Gastroesophageal sphincter (tissue), 4 donors: ENCODE measurements at places on chromosomes 2 and 18.
A peak's percentile ranks its signal among the peaks of the same experiment; 100 is the strongest.

DNA sequence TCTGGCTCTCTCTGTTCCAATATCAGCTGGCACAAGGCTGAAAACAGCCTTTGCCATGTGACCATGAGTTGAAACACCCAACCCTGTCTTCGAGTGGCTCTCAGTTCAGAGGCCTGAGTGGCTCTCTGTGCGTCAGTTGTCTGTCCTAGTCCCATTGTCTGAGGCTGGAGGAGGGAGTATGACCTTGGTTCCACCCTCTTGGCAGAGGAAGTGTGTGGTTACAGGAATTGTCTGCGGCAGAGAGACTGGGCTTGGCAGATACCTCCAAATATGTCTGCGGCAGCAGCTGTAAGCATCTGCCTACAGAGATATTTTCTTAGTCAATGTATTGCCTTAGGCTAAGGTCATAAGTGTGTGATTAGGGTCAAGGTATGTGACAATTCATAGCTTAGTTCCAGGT is 32.6 kb downstream of the CNGA3 start:
- ATAC-seq, result peak; percentile 67

DNA sequence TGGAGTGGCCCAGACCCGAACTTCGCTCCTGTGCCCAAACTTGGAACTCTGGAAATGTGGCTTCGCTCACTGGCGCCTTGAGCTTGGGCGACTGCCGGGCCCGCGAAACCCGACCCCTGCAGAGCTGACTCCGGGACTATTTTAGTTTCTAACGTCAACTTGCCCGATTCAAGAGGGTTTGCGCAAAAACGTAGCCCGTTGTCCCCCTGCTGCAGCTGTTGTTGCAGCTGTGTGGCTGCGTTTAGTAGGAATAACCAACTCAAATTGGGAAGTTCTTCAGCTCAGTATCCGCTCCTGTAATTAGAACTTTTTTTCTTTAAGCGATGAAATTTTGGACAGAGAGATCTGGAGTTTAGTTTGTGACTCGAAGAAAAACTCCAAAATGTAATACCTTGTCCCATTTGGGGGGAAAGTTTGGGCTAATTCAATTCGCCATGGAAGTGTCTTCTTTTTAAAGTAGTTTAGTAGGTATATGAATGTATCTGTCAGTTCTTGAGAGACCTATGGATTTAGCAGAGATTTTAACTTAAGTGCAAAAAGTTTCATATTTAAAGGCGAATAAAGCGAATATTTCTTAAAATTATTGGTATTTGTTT is 559 bp downstream of the MYL12A start:
- peak; percentile 7 for ATAC-seq

DNA sequence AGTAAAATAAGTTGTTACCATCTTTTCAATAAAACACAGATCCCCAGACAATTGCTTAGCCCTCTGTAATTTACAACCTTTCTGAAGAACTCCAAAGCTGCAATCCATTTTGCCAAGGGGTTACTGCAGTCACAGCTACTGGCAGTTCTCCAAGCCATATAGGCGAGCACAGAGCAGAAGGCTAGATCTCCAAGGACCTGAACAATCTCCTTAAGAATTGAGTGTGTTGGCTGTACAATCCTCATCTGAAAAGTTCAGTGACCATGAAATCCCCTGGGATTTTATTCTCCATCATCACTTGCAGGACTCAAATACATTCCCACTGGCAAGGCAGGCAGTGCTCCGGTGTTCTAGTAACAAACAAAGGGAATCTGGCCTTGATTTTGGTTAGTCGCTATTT is 103.9 kb upstream of the LRP1B start:
- ATAC-seq, result no peak

DNA sequence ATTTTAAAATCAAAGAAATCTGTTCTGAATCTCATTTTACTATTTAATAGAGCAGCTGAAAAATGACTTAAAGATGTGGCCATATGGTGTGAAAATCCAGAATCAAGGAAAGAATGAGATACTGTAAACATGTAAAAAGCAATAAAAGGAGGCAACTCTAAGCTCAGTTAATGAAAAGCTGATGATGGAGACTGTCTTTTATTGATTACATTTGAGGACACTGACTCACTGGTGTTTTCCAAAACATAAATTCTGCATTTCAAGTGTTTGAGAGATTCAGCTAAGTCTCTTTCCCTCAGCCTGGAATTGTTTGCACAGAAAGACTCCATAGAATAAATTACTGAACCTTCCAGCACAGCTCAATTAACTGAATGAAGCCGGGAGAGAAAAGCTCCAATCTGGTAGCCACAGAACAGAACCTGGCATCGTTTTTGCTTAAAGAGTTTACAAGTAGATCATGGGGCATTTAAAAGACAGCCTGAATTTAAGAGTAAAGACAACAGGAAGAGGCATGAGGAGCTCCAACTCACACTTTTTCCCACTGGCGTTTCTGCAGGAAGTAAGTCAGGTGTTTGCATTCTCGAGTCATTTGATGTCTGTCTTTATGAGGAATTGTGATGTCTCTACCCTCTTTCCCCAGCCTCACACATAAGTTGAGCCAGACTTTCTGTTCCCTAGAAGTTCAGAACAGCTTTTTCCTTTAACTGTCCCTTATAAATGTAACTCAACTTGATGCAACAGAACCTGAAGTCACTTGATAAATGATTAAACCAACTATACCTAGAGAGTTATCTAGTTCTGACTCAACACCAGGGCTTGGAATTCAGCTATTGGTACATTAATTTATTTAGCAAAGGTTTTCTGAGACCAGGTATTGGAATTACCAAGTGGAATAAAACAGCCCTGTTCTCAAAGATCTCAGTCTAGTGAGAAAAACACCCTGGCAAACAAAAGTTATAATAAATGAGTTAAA is 53.3 kb downstream of the FTCDNL1 start:
- no peak for ATAC-seq

DNA sequence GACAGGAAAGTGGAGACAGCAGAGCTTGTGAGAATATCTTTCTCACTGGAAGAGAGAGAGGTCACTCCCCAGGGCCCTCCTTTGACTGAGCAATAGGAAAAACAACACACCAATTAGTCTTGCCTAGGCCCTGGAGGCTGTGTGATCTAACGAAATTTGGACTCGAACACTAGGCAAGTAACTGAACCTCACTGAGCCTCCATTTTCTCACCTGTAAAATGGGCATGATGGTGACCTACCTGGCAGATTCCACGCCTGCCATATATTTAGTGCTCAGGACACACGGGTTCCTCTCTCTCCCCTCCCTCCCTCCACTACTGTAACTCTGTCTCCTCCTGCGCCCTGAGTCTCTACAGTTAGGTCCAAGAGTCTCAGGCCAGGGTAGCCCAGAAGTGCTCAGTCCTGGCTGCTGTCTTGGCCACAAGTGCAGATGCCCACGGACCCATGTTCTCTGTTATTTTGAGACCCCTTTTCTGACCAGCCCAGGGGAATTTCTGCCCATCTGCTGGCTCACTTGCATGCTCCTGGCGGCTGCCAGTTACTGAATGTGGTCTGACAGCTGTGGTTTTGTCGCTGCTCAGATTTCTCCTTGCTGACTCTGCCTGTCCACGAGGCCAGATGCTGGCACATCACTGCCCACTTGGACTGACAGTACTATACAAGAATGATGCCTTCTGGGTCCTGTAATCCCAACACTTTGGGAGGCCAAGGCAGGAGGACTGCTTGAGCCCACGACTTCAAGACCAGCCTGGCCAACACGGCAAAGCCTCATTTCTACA is 9.6 kb upstream of the GIGYF2 start:
- no peak for ATAC-seq

DNA sequence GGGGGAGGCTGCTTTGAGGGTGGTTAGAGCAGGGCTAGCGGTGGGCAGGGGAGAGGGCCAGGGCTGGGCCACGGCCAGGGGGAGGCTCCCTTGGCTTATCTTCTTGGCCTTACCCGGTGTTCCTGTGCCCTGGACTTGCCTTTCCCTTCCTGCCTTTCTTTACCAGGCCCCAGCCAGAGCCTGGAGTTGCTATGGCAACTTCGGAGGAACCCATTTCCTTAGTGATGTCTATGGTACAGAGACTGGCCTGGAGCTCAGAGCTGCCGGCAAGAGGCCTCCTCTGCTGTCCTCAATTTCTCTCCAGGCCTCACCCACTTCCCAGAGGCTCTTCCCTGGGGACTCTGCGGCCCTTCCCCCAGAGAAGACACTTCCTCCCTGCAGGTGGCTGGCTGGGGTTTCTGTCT is 11.5 kb downstream of the SPEG start:
- ATAC-seq, result peak; percentile 12

- ATAC-seq, result peak; percentile 88
These were observed 17.2 kb downstream of the GPC1 start for GRCh38 chr2:240452462-240453256.

GRCh38 chr2:11155381-11156035 is at the start of gene SLC66A3:
Gene SLC66A3 (plus strand): TSS chr2:11155467. CDS start chr2:11155547, 80 bp downstream.
- peak; percentile 90 for ATAC-seq

GRCh38 chr2:191500884-191501560 is 176.9 kb upstream of the NABP1 start:
- ATAC-seq, result no peak

DNA sequence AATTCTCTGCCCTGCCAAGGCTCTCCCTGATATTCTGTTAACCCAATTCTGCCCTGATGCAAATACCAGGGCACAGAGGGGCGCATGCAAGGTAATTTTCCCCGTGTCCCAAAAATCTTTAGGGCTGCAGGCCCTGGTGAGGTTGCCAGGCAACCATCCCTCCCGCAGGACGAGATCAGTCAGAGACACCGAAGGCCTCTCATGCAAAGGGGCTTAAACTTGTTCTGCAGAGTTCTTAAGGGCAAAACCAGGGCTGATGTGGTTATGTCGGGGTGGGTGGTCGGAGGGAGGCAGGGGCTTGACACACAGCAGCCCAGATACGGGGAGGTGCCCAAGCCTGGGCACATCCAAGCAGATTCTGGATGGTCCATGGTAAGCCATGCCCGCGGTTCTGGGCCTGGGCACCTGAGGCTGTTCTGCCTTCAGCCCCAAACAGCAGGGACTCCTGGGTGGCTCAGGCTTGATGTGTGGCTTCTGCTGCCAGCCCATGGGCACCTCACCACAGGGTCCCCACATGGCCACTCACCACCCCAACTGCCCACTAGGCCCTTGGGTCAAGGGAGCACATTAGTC is 27.2 kb downstream of the STEAP3 start:
- no peak for ATAC-seq

DNA sequence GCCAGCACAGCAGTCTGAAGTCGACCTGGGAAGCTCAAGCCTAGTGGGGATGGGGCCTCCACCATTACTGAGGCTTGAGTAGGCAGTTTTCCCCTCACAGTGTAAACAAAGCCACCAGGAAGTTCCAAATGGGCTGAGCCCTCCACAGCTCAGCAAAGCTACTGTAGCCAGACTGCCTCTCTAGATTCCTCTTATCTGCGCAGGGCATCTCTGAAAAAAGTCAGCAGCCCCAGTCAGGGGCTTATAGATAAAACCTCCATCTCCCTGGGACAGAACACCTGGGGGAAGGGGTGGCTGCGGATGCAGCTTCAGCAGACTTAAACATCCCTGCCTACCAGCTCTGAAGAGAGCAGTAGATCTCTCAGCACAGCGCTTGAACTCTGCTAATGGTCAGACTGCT is 218.4 kb upstream of the VRK2 start:
- ATAC-seq, result no peak

DNA sequence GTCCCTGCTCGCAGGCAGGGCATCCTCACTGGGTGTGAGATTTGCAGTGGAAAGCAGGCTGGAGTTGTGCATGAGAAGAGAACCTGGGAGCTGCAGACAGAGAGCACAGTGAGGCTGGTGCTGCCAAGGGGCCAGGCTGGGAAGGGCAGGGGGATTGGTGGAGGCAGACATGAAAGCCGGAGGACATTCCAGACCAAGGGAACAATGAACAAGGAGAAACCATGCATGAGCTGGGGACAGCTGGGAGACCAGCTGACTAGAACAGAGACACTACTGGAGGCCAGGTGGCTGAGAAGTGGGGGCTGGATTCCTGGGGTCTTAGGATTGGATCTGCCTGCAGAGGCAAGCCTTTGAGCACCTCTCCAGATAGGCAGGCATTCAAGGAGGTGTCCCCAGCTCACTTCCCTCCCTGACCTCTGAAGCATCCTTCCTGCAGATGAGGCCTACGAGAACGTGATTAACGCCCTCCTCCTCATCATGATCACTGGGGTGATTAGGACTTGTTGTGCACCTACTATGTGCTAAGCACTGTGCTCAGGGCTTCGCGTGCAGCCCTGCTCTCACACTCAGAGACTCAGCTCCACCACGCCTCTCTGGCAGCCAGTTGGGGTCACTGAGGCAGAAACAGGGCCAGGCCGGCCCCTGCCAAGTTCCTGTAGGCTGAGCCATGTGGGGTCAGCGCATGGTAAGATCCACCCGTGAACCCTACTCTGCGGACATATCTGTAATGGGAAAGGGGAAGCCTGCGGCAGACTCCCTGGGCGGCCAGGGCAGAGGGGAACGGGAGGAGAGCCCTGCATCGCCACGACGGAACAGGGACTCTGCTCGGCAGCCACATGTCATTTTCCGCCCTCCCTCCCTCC is 74.8 kb upstream of the SLC66A3 start:
- no peak for ATAC-seq

DNA sequence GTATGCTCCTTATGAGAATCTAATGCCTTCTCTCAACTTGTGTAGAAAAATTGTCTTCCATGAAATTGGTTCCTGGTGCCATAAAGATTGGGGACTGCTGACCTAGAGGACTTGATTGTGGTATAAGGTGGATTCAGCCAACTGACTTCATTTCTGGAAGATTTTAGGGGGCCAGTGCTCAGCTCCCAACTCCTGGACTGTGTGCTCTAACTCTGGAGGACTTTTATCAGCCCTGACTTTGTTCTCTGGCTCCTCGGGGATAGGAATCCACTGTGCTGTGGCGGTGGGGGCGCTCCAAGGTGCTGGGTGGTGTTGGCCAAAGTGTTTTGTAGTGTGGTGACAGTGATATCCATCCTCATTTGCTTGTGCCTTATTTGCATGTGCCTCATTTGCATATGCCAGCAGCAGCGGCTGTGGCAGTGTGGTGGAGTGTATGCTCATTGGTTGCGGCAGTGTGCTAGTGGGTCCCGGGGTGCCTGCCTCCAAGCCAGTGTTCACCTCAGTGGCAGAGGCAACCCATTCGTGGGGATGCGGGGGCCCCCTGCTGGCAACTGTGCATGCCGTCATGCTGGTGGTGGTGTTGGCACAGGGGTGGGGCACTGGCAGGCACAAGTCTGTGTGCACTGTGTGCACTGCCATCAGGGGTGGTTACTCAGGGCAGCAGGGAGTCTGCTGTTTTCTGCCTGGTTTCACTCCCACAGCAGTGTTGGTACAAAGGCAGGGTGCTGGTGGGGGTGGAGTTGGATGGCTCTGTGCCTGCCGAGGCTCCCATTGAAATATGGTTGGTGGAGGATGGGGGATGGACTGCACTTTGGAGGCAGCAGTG is 19.6 kb downstream of the EHBP1 start:
- peak; percentile 7 for ATAC-seq
